ENCODE measurements at places on chromosomes 7 and 10. TPM values are rescaled to one million over a fixed set of nuclear protein-coding genes. Genes with fewer than 3 reads are reported as not detected.

Gene PVRIG
- not detected for total RNA-seq

Gene HOXA9
- total RNA-seq = 4.7 TPM

Gene ZNF804B
- total RNA-seq = not detected

Gene LRRC4
- total RNA-seq = 0.77 TPM

Gene TMEM184A
- under 0.01 TPM for total RNA-seq

Gene TMEM60
- total RNA-seq = 11.9 TPM

Gene CYTH3
- 17.3 TPM for total RNA-seq

Gene VAX1
- total RNA-seq = not detected

Gene CNPY1
- total RNA-seq = not detected

Gene PPP1R3C
- total RNA-seq = 0.13 TPM

Gene LOXL4
- total RNA-seq = 0.51 TPM

Gene ST8SIA6
- 0.25 TPM for total RNA-seq

Gene PPP3CB
- 11.4 TPM for total RNA-seq

Gene DMBT1
- total RNA-seq = not detected

Gene EGFR
- total RNA-seq = 0.26 TPM

Gene AGMO
- total RNA-seq = 0.51 TPM

Gene ZNF425
- total RNA-seq = 2.5 TPM

Gene CASD1
- 13.8 TPM for total RNA-seq

Gene THAP5
- total RNA-seq = 11.0 TPM

Gene CLCN1
- total RNA-seq = not detected

Gene GCK
- total RNA-seq = 0.38 TPM

Gene PTER
- 8.3 TPM for total RNA-seq

Gene ITPRID1
- not detected for total RNA-seq

Gene PROSER2
- total RNA-seq = 5.1 TPM

Gene SLC16A9
- total RNA-seq = 0.26 TPM

Data from dermis microvascular lymphatic vessel endothelial cell (primary cell).